ENCODE measurements at places on chromosomes 3 and 15.

- DNase-seq, result no peak
These were observed 1.5 kb upstream of the IDH2 start for GRCh38 chr15:90103701-90104329.

DNA sequence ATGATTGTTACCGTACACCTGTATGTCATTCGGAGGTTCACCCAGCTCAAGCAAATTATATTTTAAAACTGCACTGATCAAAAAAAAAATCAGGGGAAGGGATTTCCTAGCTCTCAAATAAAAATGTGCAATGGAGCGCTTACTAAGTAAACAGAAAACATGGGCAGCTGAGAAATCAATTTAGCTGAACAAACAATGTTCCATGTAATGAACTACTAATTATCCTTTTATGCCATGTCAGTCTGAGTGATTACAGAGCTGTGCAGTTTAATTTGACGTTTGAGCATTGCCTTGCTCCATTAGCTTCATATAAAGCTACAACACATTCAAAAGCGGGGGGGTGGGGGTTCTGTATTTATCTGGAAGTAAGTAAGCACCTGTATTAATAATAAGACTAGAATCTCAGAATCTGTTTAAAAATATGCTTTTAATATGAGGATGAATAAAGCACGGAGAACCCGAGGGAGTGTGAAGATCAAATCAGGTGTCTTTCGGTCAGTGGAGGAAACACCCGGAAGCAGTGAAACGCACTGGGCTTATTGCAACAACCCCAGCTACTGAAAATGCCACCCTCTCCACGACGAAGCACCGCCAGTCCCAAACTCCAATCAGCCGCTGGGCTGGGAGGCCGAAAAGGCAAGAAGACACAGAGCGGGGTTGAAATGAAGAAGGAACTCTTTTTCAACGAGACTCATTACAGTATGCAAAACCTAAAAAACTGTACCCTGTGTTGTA, 196.5 kb upstream of the ATP11B start:
- DNase-seq, result no peak

DNA sequence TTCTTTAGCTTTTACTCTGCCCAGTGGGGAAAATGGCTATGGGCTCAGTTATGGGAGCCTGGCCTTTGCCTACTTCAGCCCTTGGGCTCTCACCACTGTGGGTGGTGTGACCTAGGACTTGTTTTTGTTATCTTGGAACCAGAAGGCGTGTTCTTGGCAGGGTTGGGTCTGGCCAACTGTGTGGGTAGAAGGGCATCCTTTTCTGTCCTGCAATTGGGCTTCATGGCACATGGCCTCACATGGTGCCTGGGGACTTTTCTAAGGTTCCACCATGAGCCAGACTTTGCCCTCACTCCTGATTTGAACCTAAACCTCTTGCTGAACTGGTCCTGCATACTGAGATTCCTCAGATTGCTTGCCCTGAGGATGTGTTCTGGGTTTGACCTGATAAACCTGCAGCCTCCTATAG, 1.7 kb downstream of the GLYCTK start:
- DNase-seq, result no peak

DNA sequence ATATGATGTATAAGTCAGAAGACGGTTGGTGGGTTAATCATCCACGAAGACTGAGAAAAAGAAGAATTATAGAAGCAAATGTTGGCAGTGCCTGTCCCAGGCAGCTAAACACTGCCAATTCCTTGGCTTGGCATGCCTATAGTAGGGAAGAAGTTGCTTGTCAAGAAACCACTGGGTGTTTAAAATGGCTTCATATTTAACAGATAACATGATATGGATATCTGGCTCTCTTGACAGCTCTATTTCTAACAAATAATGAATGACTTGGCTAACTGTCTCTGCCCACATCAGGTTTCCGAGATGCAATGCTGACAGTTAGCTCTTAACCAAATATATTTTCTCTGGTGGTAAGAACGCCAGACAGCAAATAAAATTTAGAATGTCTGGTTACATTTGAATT, 341.7 kb upstream of the KCNMB2 start:
- no peak for DNase-seq

DNA sequence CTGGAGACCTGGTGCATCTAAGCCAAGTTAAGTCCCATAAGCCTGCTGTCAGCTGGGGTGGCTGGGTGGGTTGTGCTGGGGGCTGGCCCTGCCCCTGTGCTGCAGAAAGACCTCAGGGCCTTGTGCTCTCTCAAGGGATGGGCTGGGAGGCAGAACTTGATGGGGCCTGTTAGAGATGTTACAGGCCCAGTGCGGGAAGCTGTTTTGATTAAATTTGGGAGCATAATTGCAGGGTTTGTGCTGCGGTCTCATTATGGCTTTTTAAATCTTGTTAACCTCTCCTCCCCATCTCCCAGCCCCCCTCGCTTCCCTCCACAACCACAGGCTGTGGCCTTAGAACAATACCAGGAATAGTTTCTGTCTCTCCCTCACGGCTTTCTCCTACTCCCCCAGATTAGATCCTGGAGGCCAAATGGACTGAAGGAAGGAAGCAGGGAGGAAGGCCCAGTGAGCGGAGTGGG, 87.6 kb upstream of the TLE3 start:
- no peak for DNase-seq

GRCh38 chr3:27500035-27500434, 15.9 kb upstream of the SLC4A7 start:
- DNase-seq, result no peak

DNA sequence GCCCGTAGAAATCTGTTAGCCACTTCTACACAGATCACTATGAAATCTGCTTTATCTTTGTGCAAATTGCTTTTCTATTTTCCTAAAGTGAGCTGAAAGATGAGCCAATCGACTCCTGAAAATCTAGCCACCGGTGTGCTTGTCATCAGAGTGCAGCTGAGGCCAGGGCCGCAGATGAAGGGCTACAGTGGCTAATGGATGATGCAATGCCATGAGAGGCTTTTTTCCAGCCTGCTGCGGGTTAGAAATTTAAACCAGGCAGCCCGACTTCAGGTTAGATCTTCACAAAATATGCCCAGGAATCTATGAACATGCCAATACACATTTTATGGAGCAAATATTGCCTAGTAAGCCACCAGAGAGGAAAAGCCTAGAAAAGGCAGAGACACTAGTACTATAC, 948.2 kb upstream of the CFAP20DC start:
- DNase-seq, result no peak

All from effector memory CD4-positive, alpha-beta T cell (primary cell).